CD4-positive, alpha-beta T cell treated with Interleukin-2 at 100 ng/mL for 4 hours (primary cell): ENCODE measurements at places on chromosomes 12 and 14.
A peak's percentile ranks its signal among the peaks of the same experiment; 100 is the strongest.

- DNase-seq, result peak; percentile 16
These were observed 1.9 kb upstream of the SCFD1 start for GRCh38 chr14:30620178-30620577.

DNA sequence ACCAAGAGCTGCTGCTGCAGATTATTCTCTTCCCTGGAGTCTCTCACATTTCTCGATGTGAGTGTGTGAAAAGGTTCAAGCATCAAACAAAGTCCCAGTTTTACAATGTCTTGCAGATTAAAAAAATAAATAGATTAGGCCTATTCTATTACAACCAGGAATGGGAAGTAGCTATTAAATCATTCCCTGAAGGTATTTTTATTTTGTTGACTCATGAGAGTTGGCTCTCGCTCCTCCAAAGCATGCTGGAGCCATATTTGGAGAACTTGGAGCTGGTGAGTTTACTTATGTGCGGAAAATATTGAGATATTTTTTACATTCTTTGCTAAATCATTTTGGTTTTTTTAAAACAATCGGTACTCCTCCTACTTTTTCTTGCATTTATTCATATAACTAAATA is 572.3 kb downstream of the ETNK1 start:
- no peak for DNase-seq

- peak; percentile 84 for DNase-seq
These were observed at the start of the genes C12orf57 and RNU7-1 for GRCh38 chr12:6943722-6944380. Gene C12orf57, plus strand, starts transcription at chr12:6944022. Its CDS starts 100 bp downstream, at chr12:6944122. Gene RNU7-1, plus strand, starts transcription at chr12:6943816.

GRCh38 chr14:99401621-99402284 is 78.9 kb downstream of the SETD3 start:
- DNase-seq, result no peak

GRCh38 chr14:64434528-64434927 is 30.8 kb upstream of the AKAP5 start:
- DNase-seq, result no peak

- DNase-seq, result no peak
These were observed 10.2 kb downstream of the PPP1R13B start for GRCh38 chr14:103836976-103837725.

DNA sequence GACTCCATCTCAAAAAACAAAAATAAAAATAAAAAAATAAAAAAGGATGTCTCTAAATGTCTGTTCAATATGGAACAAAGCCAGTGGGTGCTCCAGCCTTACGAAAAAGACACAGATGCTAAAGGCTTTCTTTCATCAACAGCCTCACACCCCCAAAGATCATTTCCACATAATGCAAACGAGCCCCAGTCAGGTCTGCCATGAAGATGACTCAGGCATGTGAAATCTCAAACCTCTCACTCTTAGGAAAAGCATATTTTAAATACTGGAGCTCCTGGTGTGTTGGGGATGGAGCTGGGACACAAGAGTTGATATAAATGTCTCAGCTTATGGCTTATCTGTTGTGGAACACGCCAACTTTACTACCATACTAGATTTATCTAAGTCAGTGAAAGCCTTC is 49.9 kb upstream of the PLXNC1 start:
- no peak for DNase-seq

DNA sequence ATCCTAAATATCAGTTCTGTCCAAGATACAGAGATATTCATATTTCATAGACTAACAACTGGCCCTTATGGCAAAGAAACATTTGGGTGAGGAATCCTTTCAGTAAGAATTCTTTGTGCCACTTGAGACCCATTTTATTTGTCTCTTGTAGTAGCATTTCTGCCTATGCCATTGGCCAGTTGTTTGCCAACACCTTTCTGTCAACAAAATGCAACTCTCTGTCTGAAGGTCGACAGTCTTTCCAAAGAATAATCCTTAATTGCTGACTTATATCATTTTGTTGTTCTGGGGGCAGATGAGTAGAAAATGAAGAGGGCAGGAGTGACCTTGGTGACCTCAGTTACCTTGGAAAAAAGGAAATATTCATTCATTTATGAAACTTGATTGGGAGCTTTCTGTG is 10.9 kb downstream of the IFT43 start:
- DNase-seq, result no peak

DNA sequence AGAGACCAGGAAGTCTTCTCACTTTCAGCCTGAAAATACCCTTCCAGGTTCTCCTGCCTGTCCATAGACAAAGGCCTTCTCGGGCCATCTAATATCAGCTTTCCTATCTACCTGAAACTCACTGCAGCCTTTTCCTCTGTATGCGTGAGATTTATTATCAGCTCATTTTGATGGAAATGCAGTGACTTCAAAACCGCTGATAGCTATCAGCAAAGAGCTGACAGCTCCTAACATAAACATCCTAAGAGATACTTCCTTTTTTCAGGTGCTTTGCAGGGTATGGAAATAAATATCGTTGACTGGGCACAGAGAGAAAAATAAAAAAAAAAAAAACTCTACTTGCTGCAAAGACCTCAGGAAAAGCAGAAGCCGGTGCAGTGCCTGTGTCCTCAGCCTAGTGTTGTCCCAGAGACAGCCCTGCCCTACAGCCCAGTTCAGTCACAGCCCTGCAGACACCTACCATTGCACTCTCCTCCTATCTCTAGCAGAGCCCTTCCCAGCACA is 215.0 kb upstream of the EGLN3 start:
- no peak for DNase-seq

GRCh38 chr12:52582971-52583456 is 9.4 kb upstream of the KRT74 start:
- DNase-seq, result peak; percentile 65

DNA sequence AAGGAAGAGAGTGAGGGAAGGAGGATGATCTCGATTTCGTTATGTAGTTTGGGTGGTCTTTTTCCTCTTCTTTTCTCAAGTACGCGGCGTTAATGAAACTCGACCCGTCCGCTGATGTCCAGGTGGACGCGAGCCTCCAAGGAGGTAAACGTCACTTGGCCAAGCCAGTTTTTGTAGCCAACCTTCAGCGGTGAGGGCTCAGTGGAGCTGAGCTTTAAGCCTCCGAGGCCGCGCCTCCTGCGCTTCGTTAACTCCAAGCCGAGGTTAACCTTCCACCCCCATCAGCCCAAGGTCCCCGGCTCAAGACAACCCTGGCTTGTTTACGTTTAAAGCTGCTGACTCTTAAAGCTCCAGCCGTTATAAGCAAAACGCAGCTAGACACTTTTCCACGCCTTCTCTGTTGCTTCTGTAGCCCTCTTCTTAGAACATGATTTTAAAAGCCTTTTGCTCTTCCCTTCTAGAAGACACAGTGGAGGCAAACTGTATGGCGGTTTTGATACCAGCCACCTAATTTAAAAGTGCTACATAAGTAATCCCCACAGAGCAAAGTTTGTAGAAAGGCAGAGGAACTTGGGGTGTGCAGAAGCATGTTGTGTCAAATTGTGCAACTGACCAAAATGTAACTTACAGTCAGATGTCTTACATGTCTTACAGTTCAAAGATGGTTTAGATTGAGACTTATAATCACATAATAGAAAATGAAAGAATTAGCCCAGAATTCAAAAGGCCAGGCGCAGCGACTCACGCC is 923 bp upstream of the ITPR2 start:
- DNase-seq, result peak; percentile 37

DNA sequence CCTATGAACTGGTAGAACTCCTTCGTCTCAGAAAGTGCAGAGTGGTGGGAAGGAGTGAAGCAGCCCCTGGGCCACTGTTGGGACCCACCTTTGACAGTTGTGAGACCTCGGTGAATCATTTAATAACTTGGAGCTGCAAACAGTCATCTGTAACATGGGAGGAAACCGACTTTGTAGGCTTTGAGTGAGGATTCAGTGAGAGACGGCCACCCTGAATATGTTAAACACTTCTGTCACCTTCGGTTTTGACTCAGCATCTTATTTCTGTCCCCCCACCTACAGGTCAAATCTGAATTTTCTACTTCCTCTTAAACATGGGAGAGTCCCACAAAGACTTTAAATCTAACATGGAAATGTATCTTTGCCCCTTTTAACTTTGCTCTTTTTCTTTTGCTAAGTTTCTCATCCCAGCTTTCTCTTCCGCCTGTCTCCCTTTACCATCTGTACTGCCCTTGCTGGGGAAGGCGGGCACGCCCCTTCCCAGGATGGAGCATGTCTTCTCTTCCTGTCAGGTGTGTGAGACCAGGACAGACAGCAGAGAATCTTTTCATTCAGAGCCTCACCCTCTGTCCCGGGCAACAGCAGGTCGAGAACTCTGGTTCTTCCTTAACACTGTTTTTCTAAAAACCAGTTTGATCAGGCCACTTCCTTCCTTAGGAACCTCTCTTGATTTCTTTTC is 37.1 kb downstream of the ZC3H14 start:
- DNase-seq, result no peak

GRCh38 chr12:32917094-32917611 is 20.6 kb upstream of the PKP2 start:
- DNase-seq, result no peak

DNA sequence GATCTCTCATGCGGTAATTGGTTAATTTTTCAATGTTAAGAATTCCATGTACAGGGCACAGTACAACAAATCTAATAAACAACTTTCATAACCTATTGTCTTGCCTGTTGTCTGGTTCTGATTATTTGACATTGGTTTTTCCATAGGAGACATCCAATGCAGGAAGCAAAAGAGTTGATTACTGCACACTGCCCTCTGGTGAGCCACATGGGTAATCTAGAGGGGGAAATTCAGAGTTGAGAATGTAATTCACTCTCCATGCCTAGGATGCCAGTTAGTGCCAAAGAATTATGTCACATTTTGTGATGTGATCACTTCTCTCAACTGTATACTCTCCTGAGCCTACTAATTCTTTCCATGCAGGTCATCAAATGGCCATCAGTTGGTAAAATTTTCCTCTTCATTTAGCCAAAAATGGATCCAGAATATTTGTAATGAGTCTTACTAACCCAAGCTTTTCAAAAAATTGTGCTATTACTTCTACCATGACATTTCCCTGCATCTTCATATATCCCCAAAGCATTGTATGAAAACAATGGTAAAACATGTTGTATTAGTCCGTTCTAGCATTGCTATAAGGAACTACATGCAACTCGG is 17.7 kb upstream of the CCDC91 start:
- DNase-seq, result no peak

DNA sequence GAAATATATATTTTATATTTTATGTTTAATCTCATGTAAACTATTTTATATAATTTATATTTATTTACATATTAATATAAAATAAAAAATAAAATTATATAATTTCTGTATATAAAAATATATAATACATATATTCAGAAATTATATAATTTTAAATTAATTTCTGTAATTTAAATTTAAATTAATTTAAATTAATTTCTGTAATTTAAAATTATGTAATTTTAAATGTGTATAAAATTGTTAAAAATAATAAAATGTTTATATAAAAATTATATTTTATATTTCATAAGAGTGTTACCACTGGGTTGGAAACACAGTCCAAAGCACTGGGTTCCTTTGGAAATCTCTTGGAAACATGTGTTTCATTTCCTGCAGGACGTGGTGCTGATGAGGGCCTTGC is 94.6 kb downstream of the DNAH10 start:
- DNase-seq, result no peak

DNA sequence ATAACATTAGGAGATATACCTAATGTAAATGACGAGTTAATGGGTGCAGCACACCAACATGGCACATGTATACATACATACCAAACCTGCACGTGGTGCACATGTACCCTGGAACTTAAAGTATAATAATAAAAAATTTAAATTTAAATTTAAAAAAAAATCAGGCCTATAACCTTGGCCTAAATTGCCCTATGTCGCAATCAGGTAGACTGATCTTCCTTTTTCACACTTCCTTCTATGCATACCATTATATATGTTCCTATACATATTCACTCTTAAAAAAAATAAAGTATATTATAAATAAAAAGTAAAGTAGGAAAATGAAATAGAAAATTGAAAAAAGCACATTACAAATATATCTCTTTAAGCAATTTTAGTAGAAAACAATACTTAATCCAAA is 117.7 kb upstream of the GARIN2 start:
- DNase-seq, result no peak

GRCh38 chr12:105970885-105971284 is 167.9 kb downstream of the NUAK1 start:
- no peak for DNase-seq

DNA sequence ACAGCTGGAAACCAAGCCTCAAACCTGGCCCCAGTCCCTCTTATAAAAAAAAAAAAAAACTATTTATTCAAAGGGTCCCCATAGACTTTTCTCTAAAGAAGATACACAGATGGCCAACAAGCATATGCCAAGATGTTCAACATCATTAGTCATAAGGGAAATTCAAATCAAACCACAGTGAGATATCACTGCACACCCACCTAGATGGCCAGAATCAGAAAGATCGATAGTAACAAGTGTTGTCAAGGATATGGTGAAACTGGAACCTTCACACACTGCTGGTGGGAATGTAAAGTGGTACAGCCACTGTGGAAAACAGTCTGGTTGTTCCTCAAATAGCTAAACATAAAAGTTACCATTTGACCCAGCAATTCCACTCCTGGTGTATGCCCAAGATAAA is 5.9 kb upstream of the NFYB start:
- DNase-seq, result no peak

DNA sequence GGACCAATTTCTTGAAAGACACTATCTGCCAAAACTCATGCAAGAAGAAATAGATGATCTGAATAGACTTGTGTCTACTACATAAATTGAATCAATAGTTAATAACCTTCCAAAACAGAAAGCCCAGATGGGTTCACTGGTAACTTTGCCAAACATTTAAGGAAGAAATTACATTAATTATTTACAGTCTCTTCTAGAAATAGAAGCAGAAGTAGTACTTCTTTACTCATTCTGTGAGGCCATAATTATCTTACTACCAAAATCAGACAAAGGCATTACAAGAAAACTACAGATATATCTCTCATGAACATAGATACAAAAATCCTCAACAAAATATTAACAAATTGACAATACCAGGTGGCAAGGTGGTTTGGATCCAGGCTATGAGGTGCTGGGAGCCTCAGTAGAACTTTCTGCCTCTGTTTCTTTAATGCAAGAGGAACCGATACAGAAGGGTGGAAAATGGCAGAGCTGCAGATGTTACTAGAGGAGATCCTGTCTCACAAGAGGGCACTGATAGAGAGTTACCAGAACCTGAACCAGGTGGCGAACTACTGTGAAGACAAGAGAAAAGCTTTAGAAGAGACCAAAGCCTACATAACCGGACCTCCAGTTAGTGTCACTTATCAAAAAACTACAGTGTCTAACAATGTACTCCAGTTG is 33.7 kb upstream of the KTN1 start:
- DNase-seq, result no peak

- DNase-seq, result no peak
These were observed 62.6 kb upstream of the BICD1 start for GRCh38 chr12:32043928-32044549.

- DNase-seq, result no peak
These were observed 559 bp downstream of the SYNJ2BP start for GRCh38 chr14:70416338-70416724.

DNA sequence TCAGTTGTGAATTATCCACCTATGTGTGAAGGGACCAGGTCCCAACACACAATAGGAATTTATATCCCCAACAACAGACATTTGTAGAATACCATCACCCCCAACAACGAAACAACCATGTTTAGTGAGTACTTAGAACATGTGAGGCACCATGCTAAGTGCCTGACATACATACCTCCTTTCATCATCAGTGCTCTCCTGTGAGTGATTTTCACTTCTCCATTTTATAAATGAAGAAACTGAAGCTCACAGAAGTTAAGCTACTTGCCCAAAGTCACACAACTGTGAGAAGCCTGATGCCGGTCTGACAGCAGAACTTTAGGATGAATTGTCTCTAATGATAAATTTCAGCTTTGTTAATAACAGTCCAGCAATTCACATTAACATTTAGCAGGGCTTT is 35.4 kb downstream of the SPTB start:
- no peak for DNase-seq
